ENCODE measurements at places on chromosomes 2 and 18. TPM values are rescaled to one million over a fixed set of nuclear protein-coding genes. Genes with fewer than 3 reads are reported as not detected.

IMMT gene
- total RNA-seq = 63.2 TPM

TBC1D8 gene
- 15.8 TPM for total RNA-seq

MAP4K4 gene
- 75.5 TPM for total RNA-seq

RHOB gene
- 387 TPM for total RNA-seq

LYPD6 gene
- total RNA-seq = 11.2 TPM

SFXN5 gene
- 25.7 TPM for total RNA-seq

SATB2 gene
- total RNA-seq = 7.7 TPM

ALPG gene
- 0.16 TPM for total RNA-seq

MOGAT1 gene
- not detected for total RNA-seq

FTCDNL1 gene
- total RNA-seq = 2.2 TPM

NEU2 gene
- total RNA-seq = not detected

CD8A gene
- not detected for total RNA-seq

GALNT14 gene
- total RNA-seq = 2.2 TPM

RAB6C gene
- 0.04 TPM for total RNA-seq

SKOR2 gene
- not detected for total RNA-seq

HAAO gene
- total RNA-seq = 18.1 TPM

CCDC68 gene
- total RNA-seq = 13.0 TPM

COL5A2 gene
- total RNA-seq = 344 TPM

POTEJ gene
- 0.76 TPM for total RNA-seq

AQP12A gene
- not detected for total RNA-seq

RIT2 gene
- total RNA-seq = not detected

LBX2 gene
- total RNA-seq = 3.4 TPM

GDF7 gene
- 0.37 TPM for total RNA-seq

LCT gene
- total RNA-seq = 3.2 TPM

UGT1A5 gene
- total RNA-seq = not detected

LTBP1 gene
- total RNA-seq = 60.9 TPM

ASXL3 gene
- 6.9 TPM for total RNA-seq

DAPL1 gene
- total RNA-seq = not detected

LHCGR gene
- not detected for total RNA-seq

TXNDC2 gene
- not detected for total RNA-seq
